Fibroblast of skin of left quadriceps (primary cell): ENCODE measurements at places on chromosomes 5 and 9.
A peak's percentile ranks its signal among the peaks of the same experiment; 100 is the strongest.

DNA sequence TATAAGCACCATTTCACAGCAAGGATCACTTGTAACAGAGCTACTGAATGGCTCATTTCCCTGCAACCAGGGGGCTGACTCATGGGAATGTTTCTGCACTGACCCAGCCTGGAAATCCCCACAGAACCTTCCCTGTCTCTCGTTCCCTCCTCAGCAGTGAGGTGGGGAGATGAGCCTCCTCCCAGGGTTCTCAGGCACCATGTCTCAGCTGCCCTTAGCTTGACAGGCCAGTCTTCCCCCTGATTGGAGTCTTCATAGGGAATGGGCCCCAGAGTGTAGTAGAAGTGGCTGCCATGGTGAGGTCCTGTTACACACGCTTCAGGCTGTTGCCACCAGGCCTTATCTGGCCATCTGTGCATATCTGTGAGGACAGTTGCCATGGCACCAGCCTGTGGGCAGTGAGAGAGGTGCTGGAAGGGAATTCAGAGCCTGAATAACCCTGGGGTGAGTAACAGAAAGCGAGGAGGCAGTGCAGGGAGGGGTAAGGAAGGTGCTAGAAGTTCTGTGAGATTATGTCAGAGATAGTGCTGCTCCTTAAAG lies 324.4 kb downstream of the ENC1 start:
- DNase-seq, result peak; percentile 71

GRCh38 chr5:77066823-77067442 lies 20.2 kb downstream of the ZBED3 start:
- peak; percentile 67 for DNase-seq

DNA sequence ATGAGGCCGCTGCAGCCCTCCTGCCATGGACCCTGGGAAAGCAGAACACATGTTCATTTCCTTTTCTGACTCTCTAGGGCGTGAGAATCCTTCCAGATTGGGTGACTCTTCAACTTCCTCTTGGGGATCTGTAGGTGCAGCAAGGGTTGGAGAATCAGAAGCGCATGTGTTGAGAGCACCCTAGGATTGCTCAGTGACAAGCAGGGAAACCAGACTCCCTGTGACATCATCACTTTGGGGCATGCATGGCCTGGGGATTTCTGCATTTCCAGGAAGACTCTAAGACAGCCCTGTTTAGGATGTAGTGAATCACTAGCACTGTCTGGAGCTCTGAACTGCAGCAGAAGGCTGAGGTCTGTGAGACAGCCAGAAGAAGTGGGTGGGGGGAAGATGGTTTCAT lies 15.1 kb upstream of the LCP2 start:
- peak; percentile 20 for DNase-seq

DNA sequence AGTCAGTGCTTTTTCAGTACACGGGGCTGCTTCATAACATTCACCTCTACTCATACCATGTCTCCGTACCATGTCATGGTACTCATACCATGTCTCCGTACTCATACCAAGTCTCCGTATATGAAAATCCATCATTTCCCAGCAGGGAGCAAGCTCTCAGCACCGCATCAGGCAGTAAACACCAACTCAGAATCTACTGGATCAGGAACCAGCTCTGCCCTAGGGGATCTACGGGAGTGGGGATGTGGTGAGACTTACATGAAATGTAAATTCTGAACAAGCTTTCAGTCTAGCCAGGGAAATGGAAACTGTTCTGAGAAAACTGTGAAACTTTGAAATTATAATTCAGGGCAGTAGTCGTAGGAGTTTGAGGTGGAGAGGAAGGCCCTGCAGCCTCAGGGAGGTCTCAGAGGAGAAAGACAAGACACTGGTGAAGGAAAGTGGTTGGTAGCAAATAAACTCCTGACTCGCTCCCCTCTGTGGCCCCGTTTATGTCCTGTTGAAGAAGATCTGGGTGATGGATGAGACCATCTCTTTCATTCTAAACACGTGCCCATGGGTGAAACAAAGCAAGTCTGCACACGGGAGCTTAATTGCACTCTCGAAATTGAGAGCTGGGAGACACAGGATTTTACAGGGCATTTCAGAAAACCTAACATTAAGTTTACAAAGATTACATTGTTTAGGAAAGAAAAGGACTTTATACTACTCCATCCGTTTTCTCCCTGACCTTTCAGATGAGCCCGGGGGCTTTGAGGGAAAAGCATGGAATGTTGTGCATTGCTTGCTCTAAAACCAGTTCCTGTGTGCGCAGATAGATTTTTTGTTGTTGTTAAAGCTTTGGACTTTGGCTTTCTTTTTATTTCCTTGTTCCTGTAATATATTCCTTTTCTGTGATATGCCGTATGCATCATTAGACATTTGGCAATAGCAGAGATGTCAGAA lies 26.8 kb downstream of the ACTBL2 start:
- DNase-seq, result no peak

- DNase-seq, result no peak
These were observed 106.5 kb upstream of the OTULINL start for GRCh38 chr5:14475045-14475444.

- no peak for DNase-seq
These were observed 169.1 kb downstream of the DMRT2 start for GRCh38 chr9:1219284-1219683.

GRCh38 chr5:151451626-151452520 lies 4.5 kb downstream of the SLC36A1 start:
- DNase-seq, result no peak

DNA sequence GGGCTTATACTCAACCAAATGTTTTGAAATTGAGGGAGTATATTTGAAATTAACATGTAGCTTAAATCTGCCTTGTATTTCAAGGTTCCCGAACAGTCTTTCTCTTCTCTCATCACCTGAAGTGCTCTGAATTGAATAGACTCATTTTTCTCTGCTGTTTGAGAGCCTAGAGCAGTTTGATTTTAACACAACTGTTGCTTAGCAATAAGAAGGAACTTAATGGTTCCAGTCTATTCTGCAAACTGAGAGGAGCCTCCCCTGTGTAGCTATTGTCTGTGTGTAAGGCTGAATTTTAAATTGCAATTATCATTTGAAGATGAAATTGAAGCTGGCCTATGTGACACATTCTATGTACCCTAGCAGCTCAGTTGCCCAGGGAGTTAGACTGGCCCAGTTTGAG lies 87.1 kb upstream of the CKMT2 start:
- no peak for DNase-seq

DNA sequence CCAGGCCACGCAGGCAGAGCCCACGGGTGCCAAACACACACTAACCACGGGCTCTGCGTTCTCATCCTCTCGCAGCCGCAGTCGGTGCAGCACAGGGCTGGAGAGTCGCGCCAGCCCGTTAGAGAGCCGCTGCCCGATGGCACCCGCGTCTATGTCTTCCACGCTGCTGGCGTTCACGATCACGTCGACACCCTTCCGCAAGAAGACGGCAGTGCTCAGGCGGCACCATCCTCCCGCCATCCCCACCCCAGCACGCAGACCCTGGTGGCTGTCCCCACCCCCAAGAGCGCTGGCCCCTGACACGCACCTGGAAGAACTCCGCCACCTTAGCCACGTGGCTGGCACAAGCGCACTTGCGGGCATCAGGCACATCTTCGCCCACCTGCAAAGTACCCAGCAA lies 6.0 kb downstream of the DBN1 start:
- DNase-seq, result no peak

GRCh38 chr5:172405226-172406107 lies 48.9 kb downstream of the SH3PXD2B start:
- DNase-seq, result no peak

DNA sequence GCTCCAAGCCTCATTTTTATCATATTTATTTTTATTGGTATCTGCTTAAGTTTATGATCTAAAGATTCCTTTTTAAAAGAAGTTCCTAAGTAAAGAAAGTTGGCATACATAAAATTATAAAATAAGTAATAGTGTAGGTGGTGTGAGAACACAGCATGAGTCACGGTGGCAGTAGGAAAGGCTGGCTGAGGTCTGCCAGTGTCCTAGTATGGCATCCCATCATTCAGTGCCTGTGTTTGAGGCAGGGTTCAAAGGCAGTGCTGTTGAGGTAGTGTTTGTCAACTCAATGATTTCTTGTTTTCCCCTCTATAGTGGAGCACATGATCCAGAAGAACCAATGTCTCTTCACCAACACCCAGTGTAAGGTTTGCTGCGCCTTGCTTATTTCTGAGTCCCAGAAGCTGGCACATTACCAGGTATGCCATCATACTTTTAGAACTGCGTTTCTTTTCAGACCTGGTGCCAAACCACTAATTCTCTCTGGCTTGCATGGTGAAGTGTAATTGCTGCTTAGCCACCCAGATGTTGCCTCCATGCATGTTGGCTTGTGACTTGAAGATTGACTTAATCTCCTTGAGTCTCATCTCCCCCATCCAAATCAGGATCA lies 18.4 kb downstream of the ZNF346 start:
- peak; percentile 26 for DNase-seq

DNA sequence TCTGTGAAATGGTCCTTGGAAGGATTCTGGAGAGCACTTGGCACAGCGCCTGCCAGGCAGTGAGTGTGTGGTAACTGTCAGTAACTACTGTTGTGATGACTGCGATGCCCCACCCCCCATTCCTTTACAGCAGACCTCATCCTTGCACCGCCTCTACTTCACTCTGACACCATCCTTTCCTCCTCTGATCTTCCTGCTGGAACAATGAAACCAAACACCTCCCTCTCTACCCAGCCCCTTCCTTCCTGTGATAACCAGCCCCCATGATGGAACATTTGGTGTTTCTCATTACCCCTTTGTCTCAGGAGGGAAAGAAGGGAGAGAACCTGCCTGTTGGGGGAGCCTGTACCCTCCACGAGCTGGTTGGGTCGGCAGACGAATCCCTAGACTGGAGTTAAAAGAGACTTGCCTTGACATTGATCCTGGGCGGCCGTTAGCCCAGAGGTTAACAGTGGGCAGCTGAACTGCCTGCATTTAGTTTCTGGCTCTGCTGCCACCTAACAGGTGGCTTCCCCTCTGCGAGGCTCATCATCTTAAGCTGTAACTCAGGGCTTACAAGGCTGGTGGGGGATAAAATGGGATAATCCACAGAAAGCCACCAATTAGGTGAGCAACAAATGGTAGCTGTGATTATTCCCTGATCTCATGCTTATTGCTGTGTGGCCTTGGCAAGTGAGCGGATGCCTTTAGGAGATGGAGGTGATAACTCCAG lies 34.2 kb upstream of the GRPEL2 start:
- DNase-seq, result peak; percentile 45

GRCh38 chr5:79503794-79504495 lies 10.0 kb downstream of the HOMER1 start:
- DNase-seq, result no peak

DNA sequence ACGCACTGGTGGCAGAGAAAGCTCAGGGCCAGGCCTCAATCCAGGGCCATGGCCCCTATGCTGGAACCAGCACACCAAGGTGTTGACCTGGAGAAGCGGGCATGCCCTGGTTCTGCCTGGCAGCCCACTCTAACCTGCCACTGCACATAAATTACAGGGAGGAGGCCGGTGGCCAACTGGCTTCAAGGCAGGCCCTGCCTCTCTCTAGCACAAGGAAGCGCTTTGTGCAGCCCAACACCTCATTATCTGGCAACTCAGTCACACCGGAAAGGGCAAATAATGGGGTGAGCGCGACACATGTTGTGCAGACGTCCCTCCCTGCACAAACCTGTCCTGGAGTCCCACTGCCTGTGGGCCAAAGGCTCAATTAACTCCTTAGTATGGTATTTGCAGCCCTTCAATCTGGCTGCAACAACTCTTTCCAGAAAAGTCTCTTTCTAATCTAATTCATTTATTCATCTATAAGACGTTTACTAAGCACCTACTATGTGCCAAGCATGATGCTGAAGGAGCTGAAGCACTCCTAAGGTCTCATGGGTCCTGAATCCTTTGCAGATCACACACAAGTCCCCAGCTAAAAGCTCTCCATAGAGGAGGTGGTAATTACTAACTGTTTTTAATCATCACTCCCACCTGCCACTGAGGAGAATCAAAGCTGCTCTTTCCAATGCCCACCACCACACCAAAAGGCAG lies 24.9 kb downstream of the SHB start:
- no peak for DNase-seq

DNA sequence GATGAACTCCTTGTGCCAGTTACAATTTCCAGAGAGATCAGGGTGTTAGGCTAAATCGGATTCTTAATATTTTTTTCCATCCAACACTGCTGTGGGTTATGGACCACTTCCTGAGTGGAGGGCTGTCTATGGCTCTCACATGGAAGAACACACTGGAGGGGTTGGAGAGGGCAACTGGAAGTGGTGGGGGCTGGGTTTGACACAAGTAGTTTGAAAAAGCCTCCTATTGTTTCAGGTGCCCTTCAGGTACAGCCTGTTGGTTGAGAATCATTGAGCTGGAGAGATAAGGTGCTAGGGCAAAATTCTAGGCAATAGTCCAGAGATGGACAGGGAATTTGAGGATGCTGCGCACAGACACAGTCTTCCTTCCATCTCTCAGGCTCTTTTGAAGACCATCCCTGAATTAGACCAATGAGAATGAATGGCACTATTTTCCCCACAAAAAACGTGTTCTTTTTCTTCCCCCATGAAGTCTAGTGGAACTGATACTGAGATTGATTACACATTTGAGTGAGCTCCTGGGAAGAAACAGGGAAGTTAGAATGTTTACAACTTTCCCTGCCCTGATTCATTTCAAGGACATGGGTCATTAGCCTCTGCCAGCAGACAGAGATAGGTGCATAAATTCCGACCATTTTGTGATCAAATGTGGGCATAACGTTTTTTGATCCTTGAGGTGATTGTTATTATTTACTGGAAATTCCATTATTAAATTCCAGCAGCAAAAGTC lies 87.7 kb downstream of the ACER2 start:
- no peak for DNase-seq

GRCh38 chr5:174990909-174991308 lies 266.5 kb downstream of the MSX2 start:
- DNase-seq, result no peak

DNA sequence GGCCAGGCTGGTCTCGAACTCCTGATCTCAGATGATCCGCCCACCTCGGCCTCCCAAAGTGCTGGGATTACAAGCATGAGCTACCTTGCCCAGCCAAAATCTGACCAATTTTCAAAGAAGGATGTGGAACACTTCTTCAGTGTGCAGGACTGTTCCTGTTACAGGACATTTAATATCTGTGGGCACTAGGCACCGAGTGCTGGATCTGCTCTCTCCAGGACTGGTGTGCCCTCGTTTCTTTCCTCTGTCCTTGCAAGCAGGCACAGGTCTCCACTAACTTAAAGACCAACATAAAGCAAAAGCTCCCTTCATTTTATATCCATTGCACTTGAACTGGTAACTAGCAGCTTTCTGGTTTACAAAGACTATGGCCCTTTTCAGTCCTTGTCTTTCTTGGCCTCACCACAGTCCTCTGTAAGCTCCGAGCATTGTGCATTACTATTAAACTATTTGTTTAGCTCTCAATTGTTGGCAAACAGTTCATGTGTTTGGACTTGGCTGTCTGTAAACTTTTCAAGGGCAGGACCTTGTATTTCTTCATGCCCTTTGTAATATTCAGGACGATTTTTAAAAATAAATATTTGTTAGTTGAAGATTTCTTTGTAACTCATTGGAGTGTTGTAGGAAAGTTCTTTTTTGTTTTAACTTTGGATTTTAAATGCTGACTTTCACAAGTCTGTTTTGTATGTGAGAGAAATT lies 37.3 kb downstream of the ARHGEF28 start:
- DNase-seq, result no peak

- no peak for DNase-seq
These were observed 25.6 kb upstream of the TDRD7 start for GRCh38 chr9:97386265-97386633.

GRCh38 chr9:110799396-110799795 lies 130.8 kb downstream of the MUSK start:
- no peak for DNase-seq

GRCh38 chr9:120412425-120412951 lies 167.5 kb downstream of the CDK5RAP2 start:
- peak; percentile 55 for DNase-seq
